Occipital lobe (tissue), 3 donors: ENCODE measurements at places on chromosomes 4 and X. TPM values are rescaled to one million over a fixed set of nuclear protein-coding genes. Genes with fewer than 3 reads are reported as not detected.

Gene ANOS1
- 22.0 TPM for total RNA-seq

DNA sequence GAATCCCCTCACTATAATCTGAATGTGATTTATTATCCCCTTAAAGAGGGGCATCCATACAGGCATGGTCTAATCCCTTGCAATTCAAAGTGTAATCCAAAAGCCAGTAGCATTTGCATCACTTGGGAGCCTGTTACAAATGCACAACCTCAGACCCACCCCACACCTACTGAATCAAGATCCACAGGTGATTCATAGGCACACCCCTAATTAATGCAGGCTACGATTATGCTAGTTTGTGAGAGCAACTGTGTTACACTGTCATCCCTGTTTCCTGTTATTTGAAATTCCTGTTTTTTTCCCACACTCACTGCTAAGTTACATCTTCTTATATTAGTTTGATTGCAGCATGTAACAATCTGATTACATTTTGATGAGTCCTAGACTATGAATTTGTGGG is 120.0 kb downstream of the RAB28 start:
- DNase-seq = no peak

- no peak for DNase-seq
Measured at GRCh38 chr4:98493296-98493695, 165.1 kb downstream of the TSPAN5 start.

DNA sequence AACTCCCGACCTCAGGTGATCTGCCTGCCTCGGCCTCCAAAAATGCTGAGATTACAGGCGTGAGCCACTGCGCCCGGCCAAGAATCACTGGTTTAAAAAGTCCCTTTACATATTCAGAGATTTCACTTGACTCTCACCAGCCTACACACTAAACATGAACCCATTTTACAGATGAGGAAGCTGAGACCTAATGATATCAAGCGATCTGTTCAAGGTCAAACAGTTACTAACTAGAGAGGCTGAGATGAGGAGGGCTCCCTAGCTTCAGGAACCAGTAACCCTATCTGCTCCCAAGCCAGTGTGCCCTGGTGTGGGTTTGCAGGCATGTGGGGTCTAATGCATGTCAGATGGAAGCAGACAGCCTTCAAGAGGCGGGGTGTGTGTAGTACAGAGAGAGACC is 59.6 kb upstream of the AFAP1 start:
- no peak for DNase-seq

Gene ALAS2
- 32.0 TPM for total RNA-seq

GRCh38 chr4:67713529-67714247 is 12.7 kb upstream of the UBA6 start:
- no peak for DNase-seq

Gene FAM9C
- 0.31 TPM for total RNA-seq

- no peak for DNase-seq
Measured at GRCh38 chr4:147340591-147341120, 140.2 kb upstream of the EDNRA start.
